Activated T-helper 2 cell treated with anti-CD3 and anti-CD28 coated beads, Interferon-gamma antibody, Interleukin-2, Interleukin-4, amounts not matched to agents 10 μg/mL and 5 μg/mL and 100 μg/mL, durations not matched to agents 14 hours and 24 hours and 36 hours (primary cell): ENCODE measurements at places on chromosomes 1 and 21. TPM values are rescaled to one million over a fixed set of nuclear protein-coding genes. Genes with fewer than 3 reads are reported as not detected.

FCAMR gene
- total RNA-seq, result not detected in 2 replicates

LCE3D gene
- not detected in 2 replicates for total RNA-seq

ANGPTL1 gene
- total RNA-seq, result not detected in 2 replicates

TARDBP gene
- total RNA-seq, result 190 and 202 TPM in 2 replicates

TEKT2 gene
- 0.18 and 0.21 TPM in 2 replicates for total RNA-seq

ERICH3 gene
- not detected in 2 replicates for total RNA-seq

ZSWIM5 gene
- total RNA-seq, result 0.14 and 0.21 TPM in 2 replicates

S100A7A gene
- total RNA-seq, result not detected in 2 replicates

- no peak overlapping the region for H3K4me3 ChIP-seq
- H3K27ac ChIP-seq, result no peak overlapping the region
- peaks cover 49% of the 10 kb centered on the region for H3K36me3 ChIP-seq
- peak; percentile 46 for DNase-seq
- no peaks in the 10 kb centered on the region for H3K27me3 ChIP-seq
Observed at GRCh38 chr1:110339407-110340206, 430 bp downstream of the RBM15 start.

- peaks cover 11% of the 10 kb centered on the region for H3K4me1 ChIP-seq
- H3K4me3 ChIP-seq, result peak overlapping the region; percentile 81
- no peaks in the 10 kb centered on the region for H3K36me3 ChIP-seq
- H3K27me3 ChIP-seq, result peaks cover 44% of the 10 kb centered on the region
- no peak for DNase-seq
Observed at GRCh38 chr1:30909365-30910068, 959 bp upstream of the SDC3 start.

GRCh38 chr1:240618946-240619345, 7.0 kb upstream of the GREM2 start:
- no peak overlapping the region for H3K4me3 ChIP-seq
- H3K27ac ChIP-seq, result no peak overlapping the region
- H3K27me3 ChIP-seq, result peaks cover 7% of the 10 kb centered on the region
- peaks cover under 1% of the 10 kb centered on the region for H3K4me1 ChIP-seq
- H3K36me3 ChIP-seq, result no peaks in the 10 kb centered on the region
- no peak for DNase-seq

GRCh38 chr1:39858315-39858714, 25.0 kb downstream of the TRIT1 start:
- H3K4me3 ChIP-seq, result no peak overlapping the region
- peaks cover 3% of the 10 kb centered on the region for H3K4me1 ChIP-seq
- H3K27me3 ChIP-seq, result no peaks in the 10 kb centered on the region
- no peak for DNase-seq
- H3K36me3 ChIP-seq, result peaks cover 18% of the 10 kb centered on the region

- no peak overlapping the region for H3K4me3 ChIP-seq
- no peaks in the 10 kb centered on the region for H3K27me3 ChIP-seq
- no peak overlapping the region for H3K27ac ChIP-seq
- no peaks in the 10 kb centered on the region for H3K36me3 ChIP-seq
- H3K4me1 ChIP-seq, result no peaks in the 10 kb centered on the region
Observed at GRCh38 chr1:38352869-38353268, 306.3 kb upstream of the POU3F1 start.

DNA sequence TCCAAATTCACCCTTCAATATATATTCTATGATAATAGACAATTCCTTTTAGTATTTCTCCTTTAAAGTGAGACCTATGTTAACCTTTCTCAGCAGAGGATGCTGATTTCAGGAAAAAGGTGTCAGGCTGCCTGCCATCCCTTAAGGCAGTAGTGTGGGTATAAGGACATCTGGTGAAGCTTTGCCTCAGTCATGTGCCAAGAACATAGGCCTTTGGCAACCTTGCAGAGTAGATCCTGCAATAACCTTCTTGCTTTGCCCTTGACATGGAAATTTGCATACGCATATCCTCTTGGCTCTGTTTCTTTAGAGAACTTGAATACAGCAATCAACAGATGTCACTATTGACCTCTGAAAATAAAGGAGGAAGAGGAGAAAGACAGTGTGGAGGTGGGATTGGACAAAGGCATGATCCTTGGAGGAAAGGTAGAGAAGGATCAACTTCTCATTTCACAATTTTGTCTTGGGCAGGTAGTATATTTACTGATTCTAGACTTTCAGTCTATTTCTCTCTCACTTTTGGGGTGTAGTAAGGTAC, 21.1 kb upstream of the ZRANB2 start:
- DNase-seq, result no peak
- H3K27ac ChIP-seq, result no peak overlapping the region
- H3K4me3 ChIP-seq, result no peak overlapping the region
- H3K36me3 ChIP-seq, result no peaks in the 10 kb centered on the region

GRCh38 chr1:115130786-115131185, 41.5 kb upstream of the TSPAN2 start:
- H3K36me3 ChIP-seq, result no peaks in the 10 kb centered on the region
- no peak overlapping the region for H3K4me3 ChIP-seq
- H3K4me1 ChIP-seq, result no peaks in the 10 kb centered on the region
- peaks cover 4% of the 10 kb centered on the region for H3K27me3 ChIP-seq

DNA sequence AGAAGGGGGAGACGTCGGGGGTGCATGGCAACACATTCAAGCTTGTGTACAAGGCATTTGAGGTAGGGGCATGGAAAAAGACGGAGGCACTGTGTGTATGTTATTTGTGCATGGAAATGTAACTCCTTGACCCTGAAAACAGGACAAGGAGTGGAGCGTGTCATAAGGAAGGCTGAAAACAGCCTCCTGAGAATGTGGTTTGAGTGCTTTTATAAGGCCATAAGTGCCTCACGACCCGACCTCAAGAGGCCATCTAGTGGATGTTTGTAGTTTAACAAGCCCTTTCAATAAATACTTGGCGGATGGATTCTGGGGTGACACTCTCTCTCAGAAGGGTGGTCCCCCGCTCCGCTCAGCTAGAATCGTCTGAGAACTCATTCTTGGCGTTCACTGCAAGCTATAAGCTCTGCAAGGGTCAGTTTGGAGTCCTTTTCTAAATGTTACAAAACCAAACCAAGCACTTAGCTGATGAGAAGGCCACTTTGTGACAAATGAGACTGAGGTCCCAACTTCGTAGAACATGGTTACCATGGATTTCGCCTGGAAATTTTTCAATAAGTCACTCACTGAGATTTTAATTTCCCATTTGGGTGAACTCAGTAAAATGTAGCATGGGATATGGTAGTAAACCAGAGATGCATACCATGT, 38.8 kb upstream of the CLCA4 start:
- no peaks in the 10 kb centered on the region for H3K4me1 ChIP-seq
- DNase-seq, result no peak
- H3K27ac ChIP-seq, result no peak overlapping the region
- no peak overlapping the region for H3K4me3 ChIP-seq
- H3K36me3 ChIP-seq, result no peaks in the 10 kb centered on the region
- peaks cover 31% of the 10 kb centered on the region for H3K27me3 ChIP-seq

DNA sequence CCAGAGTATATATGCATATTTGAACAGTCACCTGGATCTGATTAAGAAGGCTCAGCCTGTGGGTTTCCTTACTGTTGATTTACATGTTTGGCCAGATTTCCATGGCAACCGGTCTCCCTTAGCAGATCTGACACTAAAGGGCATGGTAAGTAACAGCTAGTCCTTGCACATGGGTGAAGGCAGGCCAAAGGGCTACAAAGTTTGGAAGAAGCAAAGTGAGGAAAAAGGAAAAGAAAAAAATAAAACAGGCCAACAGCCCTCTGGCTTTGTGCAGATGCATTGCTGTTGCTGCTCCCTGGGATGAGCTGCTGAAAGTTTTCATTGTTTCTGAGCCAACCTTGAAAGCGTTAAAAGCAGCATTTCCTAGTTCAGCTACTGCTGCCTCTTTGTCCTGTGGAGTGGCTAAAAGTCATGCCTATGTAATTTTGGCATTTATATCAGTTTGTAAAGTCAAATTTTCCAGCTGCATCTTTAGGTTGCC, 176.5 kb upstream of the HOOK1 start:
- DNase-seq, result no peak
- no peaks in the 10 kb centered on the region for H3K36me3 ChIP-seq
- H3K27ac ChIP-seq, result no peak overlapping the region
- H3K4me1 ChIP-seq, result no peaks in the 10 kb centered on the region

DNA sequence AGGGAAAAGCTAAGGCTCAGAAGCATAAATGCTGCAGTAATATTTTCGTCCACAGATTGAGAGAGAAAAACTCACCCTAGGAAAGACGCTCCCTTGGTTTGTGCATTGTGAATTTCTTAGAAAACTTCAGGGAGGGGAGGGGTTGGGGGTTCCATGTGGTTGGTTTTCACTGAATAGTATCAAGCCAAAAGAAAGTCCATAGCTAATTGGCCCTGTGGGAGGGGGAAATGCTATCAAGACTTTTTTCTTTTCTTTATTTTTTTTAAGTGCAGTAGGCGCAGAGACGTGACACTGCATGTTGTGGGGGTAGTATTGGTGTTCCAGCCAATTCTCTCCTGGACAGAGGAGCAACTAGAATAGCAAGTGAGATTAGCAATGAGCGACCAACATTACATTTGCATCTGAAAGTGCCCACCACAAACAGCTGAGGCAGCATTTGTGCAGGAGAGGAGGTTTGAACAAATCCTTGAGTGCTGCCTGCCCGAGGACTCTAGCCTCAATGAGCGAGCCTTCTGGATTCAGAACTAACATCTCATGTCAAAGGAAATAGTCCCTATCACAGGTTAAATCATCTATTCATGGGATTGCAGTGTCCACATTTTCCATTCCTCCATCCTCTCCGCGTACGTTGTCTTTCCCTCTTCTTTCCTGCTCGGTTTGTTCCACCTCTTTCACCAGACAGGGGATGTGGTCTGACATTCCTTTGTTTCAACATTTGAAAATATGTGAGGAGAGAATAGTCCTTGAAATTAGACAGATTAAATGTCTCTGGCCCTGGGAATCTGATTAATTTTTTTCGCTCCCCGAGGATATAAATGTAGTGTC, 118.0 kb upstream of the MARK1 start:
- H3K36me3 ChIP-seq, result no peaks in the 10 kb centered on the region
- H3K4me3 ChIP-seq, result no peak overlapping the region
- no peak for DNase-seq
- H3K4me1 ChIP-seq, result no peaks in the 10 kb centered on the region

GRCh38 chr1:198176179-198176578, 19.4 kb downstream of the NEK7 start:
- peaks cover 86% of the 10 kb centered on the region for H3K4me1 ChIP-seq
- H3K27ac ChIP-seq, result peak overlapping the region; percentile 15
- peaks cover 7% of the 10 kb centered on the region for H3K36me3 ChIP-seq
- DNase-seq, result no peak

DNA sequence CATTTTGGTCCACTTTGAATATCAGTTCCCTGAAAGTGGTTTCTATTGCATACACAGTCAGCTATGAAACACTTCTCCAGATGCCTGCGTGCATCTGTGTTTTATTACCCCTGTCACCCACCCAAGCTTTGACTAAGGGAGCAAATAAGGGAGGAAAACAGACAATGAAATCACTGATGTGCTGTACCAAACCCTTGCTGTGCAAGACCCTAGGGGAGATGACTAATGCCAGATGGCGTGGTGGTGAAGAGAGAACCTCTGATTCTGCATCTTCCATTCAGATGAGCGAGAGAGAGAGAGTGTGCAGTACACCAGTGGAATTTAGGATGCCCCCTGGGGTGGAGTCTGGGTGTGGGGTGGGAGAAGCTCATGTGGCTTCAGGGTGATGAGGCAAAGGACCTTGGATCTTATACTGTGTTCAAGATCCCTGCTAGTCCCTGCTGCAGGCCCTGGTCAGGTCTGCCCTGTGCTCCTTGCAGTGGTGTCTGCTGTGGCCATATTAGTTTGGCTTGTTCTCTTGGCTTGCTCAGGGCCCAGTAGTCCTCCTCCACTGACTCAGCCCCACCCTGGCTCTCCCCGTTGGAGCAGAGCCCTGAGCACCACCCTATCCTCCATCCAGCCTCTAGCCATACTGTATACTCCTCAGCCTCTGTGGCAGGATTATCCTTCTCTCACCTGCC, 18.5 kb downstream of the CLCA1 start:
- no peaks in the 10 kb centered on the region for H3K36me3 ChIP-seq
- no peak for DNase-seq
- H3K27ac ChIP-seq, result no peak overlapping the region

DNA sequence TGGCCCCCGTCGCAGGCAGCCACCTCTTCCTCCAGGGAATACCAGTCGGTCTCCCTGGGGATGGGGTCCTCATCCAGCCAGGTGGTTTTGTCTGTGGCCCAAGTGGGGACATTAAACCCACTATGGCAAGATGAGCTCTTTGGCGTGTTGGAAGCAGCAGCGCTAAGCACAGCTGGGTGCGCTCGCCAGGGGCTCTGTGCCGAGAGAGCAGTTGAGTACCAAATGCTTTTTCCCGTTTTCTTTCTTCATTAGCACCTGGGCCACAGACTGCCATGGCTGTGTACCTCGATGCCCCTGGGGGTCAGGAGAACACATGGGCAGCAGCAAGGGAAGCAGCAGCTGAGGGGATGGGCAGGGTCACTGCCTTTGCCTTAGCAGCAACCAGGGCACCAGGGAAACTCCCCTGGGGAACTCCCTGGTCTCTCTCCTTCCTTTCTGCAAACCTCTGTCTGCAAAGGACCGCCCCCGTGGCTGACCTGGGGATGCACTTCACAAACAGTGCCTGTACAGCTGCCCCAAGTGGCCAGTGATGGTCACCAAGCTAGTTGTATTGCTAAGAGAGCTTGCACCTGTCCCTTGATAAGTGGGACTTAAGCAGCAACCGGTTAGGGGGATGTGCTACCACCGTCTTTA, 31.1 kb downstream of the EDARADD start:
- H3K27me3 ChIP-seq, result no peaks in the 10 kb centered on the region
- peak overlapping the region; percentile 52 for H3K27ac ChIP-seq
- H3K36me3 ChIP-seq, result peaks cover 59% of the 10 kb centered on the region
- H3K4me1 ChIP-seq, result peaks cover 19% of the 10 kb centered on the region

- peaks cover 19% of the 10 kb centered on the region for H3K4me1 ChIP-seq
- H3K4me3 ChIP-seq, result no peak overlapping the region
- H3K27me3 ChIP-seq, result no peaks in the 10 kb centered on the region
- H3K27ac ChIP-seq, result no peak overlapping the region
Observed at GRCh38 chr1:91024481-91025119, 2.8 kb upstream of the ZNF644 start.

- H3K36me3 ChIP-seq, result no peaks in the 10 kb centered on the region
- H3K4me1 ChIP-seq, result no peaks in the 10 kb centered on the region
- no peaks in the 10 kb centered on the region for H3K27me3 ChIP-seq
- no peak overlapping the region for H3K27ac ChIP-seq
- no peak overlapping the region for H3K4me3 ChIP-seq
- no peak for DNase-seq
Observed at GRCh38 chr21:40766381-40766780, 80.6 kb downstream of the DSCAM start.

DNA sequence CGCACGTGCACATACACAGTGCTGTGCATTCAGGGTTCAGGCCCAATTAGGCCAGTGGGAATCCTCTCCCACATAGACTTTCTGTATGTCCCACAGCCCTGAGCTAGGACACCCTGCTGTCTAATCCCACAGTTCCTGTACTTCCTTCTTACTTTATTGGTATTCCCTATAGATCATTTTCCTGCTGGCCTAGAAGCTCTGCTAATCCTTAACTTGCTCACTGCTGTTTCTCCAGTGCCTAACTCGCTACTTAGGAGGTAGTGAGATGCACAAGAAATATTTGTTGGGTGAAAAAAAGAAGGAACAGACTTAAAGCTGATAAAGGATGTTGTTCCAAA, 34.1 kb upstream of the FHAD1 start:
- no peaks in the 10 kb centered on the region for H3K36me3 ChIP-seq
- no peak overlapping the region for H3K4me3 ChIP-seq
- H3K4me1 ChIP-seq, result no peaks in the 10 kb centered on the region
- no peak for DNase-seq
- H3K27me3 ChIP-seq, result peaks cover 21% of the 10 kb centered on the region

- H3K36me3 ChIP-seq, result no peaks in the 10 kb centered on the region
- H3K27ac ChIP-seq, result no peak overlapping the region
- H3K27me3 ChIP-seq, result peaks cover 3% of the 10 kb centered on the region
- H3K4me1 ChIP-seq, result no peaks in the 10 kb centered on the region
- H3K4me3 ChIP-seq, result no peak overlapping the region
Observed at GRCh38 chr1:11365744-11366387, 92.9 kb downstream of the UBIAD1 start.
